ENCODE measurements at places on chromosomes 2 and 18.

GRCh38 chr2:177830881-177831386, 241.6 kb downstream of the PDE11A start:
- no peak overlapping the region for H3K4me3 ChIP-seq
- no peaks in the 10 kb centered on the region for H3K27me3 ChIP-seq
- H3K4me1 ChIP-seq = no peaks in the 10 kb centered on the region

- H3K36me3 ChIP-seq = peaks cover 5% of the 10 kb centered on the region
- no peaks in the 10 kb centered on the region for H3K4me1 ChIP-seq
- no peak overlapping the region for H3K4me3 ChIP-seq
- H3K27ac ChIP-seq = no peak overlapping the region
- no peak for DNase-seq
Measured at GRCh38 chr2:63792530-63792929, 49.2 kb upstream of the UGP2 start.

DNA sequence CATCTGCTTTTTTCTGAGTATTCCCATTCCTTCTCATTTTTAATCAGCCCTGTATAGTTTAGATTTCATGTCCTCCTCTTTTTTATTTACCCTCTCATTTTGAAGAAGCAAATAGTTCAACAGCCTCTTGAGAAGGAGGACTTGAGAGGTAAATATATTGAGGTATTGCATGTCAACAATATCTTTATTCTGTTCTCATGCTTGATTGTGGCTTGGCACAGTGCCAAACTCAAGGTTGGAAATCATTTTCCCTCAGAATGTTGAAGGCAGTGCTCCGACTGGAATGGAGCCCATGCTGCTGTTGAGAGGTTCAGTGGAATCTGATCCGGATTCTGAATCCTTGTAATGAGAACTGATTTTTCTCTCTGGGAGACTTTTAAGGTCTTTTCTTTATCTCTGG, 31.0 kb upstream of the GALNT3 start:
- H3K27me3 ChIP-seq = no peaks in the 10 kb centered on the region
- H3K4me3 ChIP-seq = no peak overlapping the region
- H3K4me1 ChIP-seq = peaks cover 22% of the 10 kb centered on the region
- no peak for DNase-seq
- H3K36me3 ChIP-seq = no peaks in the 10 kb centered on the region

DNA sequence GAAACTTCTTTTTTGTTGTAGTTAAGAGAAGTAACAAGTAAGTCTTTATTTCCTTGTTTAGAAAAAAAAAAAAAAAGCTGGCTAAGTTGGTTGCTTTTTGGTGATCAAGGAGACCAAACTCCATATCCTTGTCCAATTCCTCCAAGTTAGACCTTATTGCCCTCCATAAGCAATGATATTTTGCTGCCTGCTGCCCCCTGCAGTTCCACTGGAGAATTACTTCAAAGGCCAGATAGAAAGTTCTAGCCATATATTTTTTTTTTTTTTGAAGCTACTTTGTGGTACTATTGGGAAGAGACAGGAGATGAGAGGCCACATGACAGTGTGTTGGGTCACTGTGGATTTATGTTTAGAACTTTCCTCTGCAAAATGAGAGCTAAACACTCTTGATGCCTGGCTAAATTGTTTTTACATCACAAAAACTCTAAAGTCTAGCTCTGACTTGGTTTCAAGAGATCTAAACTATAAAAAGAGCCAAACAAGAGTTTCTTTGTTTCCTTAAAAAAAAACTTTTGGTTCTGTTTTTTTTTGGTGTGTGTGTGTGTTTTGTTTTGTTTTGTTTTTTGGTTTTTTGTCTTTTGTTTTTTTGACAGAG, 80.7 kb upstream of the RASGRP3 start:
- no peak overlapping the region for H3K27ac ChIP-seq
- H3K27me3 ChIP-seq = no peaks in the 10 kb centered on the region
- no peak overlapping the region for H3K4me3 ChIP-seq

DNA sequence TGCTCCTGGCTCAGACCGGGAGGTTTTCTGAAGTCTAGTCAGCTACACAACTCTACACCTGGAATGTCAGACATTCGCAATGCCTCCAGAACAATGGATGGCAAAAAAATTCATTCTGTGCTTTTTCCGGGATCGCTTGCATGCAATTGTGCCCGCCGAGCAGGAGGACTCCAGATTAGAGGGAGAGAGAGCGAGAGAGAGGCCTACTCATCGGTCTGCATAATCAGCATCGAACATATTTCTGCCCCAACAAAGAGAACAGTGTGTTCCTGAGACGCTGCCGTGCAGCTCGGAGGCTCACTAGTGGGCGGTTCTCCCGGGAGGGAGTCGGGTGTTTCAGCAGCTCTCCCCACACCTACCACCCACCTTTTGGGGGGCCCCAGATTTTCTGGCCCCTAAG, 117.1 kb downstream of the KLHL29 start:
- no peak for DNase-seq
- peaks cover 35% of the 10 kb centered on the region for H3K27me3 ChIP-seq

GRCh38 chr2:233350708-233351107, 3.6 kb upstream of the DGKD start:
- no peaks in the 10 kb centered on the region for H3K27me3 ChIP-seq
- peaks cover 61% of the 10 kb centered on the region for H3K4me1 ChIP-seq
- no peak for DNase-seq

DNA sequence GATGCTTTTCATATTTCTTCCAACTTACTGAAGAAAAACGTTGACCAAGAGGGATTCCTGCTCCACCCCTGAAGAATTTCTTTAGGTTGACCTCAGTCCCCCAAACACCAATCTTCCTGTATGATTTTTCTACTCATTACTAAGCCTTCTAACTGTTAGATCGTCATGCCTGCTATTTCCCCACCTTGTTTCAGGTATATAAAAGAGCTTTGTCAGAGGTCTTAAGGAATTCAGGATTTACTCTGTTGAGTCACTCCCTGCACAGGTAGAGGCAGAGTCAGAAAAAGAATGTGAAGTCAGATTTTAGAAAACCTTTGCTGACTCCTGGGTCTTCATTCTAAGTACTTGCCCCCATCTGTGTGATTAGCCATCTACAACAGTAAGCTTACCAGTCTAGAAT, 83.8 kb upstream of the NOSTRIN start:
- H3K27me3 ChIP-seq = no peaks in the 10 kb centered on the region
- peaks cover 12% of the 10 kb centered on the region for H3K4me1 ChIP-seq
- no peak overlapping the region for H3K27ac ChIP-seq

DNA sequence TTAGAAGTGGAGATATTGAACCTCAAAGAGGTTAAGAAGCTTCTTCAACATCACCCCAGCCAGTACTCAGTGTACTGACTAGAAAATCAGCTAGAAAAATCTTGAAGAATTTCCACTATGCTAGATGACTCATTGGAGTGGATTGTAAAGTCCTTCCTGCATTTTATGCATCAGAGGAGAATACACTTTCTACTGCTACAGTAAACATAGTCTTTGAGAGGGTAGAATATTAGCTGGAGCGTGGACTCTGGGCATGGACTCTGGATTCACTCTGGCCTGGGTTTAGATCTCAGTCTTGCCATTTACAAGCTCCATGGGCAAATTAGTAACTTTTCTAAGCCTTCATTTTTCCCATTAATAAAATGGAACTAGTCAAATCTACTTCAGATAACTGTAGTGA, 215.9 kb downstream of the IRS1 start:
- H3K27ac ChIP-seq = no peak overlapping the region
- peaks cover 24% of the 10 kb centered on the region for H3K27me3 ChIP-seq
- H3K36me3 ChIP-seq = no peaks in the 10 kb centered on the region
- DNase-seq = no peak
- H3K4me3 ChIP-seq = no peak overlapping the region

- H3K4me1 ChIP-seq = peaks cover 33% of the 10 kb centered on the region
- H3K36me3 ChIP-seq = peaks cover 5% of the 10 kb centered on the region
- peak; percentile 40 for DNase-seq
- H3K4me3 ChIP-seq = peak overlapping the region; percentile 55
- H3K27ac ChIP-seq = peak overlapping the region; percentile 89
Measured at GRCh38 chr2:97718051-97718882, 4.9 kb downstream of the ZAP70 start.

GRCh38 chr2:145411493-145411892, 891.6 kb upstream of the ZEB2 start:
- H3K36me3 ChIP-seq = peaks cover 8% of the 10 kb centered on the region
- peaks cover 49% of the 10 kb centered on the region for H3K4me1 ChIP-seq
- H3K4me3 ChIP-seq = peak overlapping the region; percentile 45
- H3K27ac ChIP-seq = peak overlapping the region; percentile 47
- H3K27me3 ChIP-seq = peaks cover 20% of the 10 kb centered on the region

GRCh38 chr18:62526098-62527025, 3.5 kb downstream of the ZCCHC2 start:
- H3K27ac ChIP-seq = peak overlapping the region; percentile 97
- no peaks in the 10 kb centered on the region for H3K27me3 ChIP-seq
- H3K4me3 ChIP-seq = peak overlapping the region; percentile 91
- peaks cover 43% of the 10 kb centered on the region for H3K4me1 ChIP-seq
- peak; percentile 70 for DNase-seq

- H3K27me3 ChIP-seq = no peaks in the 10 kb centered on the region
- H3K4me3 ChIP-seq = no peak overlapping the region
- no peak for DNase-seq
Measured at GRCh38 chr18:73985855-73986625, 161.6 kb downstream of the FBXO15 start.

GRCh38 chr2:191228333-191228732, 16.9 kb upstream of the MYO1B start:
- peaks cover 10% of the 10 kb centered on the region for H3K4me1 ChIP-seq
- H3K36me3 ChIP-seq = no peaks in the 10 kb centered on the region
- no peaks in the 10 kb centered on the region for H3K27me3 ChIP-seq
- no peak overlapping the region for H3K4me3 ChIP-seq

DNA sequence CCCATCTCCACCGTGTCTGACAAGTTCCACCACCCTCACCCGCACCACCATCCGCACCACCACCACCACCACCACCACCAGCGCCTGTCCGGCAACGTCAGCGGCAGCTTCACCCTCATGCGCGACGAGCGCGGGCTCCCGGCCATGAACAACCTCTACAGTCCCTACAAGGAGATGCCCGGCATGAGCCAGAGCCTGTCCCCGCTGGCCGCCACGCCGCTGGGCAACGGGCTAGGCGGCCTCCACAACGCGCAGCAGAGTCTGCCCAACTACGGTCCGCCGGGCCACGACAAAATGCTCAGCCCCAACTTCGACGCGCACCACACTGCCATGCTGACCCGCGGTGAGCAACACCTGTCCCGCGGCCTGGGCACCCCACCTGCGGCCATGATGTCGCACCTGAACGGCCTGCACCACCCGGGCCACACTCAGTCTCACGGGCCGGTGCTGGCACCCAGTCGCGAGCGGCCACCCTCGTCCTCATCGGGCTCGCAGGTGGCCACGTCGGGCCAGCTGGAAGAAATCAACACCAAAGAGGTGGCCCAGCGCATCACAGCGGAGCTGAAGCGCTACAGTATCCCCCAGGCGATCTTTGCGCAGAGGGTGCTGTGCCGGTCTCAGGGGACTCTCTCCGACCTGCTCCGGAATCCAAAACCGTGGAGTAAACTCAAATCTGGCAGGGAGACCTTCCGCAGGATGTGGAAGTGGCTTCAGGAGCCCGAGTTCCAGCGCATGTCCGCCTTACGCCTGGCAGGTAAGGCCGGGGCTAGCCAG, 1.2 kb downstream of the ONECUT2 start:
- H3K4me1 ChIP-seq = peaks cover 33% of the 10 kb centered on the region
- DNase-seq = no peak
- peak overlapping the region; percentile 92 for H3K27ac ChIP-seq
- peak overlapping the region; percentile 84 for H3K4me3 ChIP-seq
- H3K36me3 ChIP-seq = peaks cover 29% of the 10 kb centered on the region

DNA sequence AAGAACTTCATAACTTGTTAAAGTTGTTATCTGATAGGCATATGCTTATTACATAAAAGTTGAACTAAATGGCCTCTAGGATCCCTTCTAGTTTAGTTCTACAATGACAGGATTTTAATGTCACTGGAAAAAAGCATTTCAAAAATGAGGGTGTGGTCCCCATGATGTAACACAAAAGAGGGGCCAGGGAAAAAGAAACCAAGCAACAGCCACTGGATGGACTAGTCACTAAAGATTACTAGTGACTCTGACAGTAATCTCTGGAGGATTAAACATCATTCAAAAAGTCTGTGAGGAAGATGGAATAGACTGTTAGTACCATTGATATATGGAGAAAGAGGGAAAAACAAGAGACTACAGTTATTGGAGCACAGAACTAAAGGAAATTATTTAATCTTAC, 22.6 kb downstream of the SEPTIN10 start:
- no peaks in the 10 kb centered on the region for H3K4me1 ChIP-seq
- H3K36me3 ChIP-seq = no peaks in the 10 kb centered on the region
- H3K27me3 ChIP-seq = no peaks in the 10 kb centered on the region

- DNase-seq = no peak
- no peaks in the 10 kb centered on the region for H3K36me3 ChIP-seq
- H3K4me1 ChIP-seq = peaks cover 9% of the 10 kb centered on the region
Measured at GRCh38 chr18:45169610-45170009, 445.7 kb upstream of the SLC14A2 start.

GRCh38 chr2:149167001-149167780, 128.7 kb downstream of the LYPD6B start:
- no peak overlapping the region for H3K4me3 ChIP-seq
- peaks cover 3% of the 10 kb centered on the region for H3K36me3 ChIP-seq
- H3K27me3 ChIP-seq = peaks cover 51% of the 10 kb centered on the region
- DNase-seq = no peak

GRCh38 chr18:37235583-37235982, 330.0 kb downstream of the CELF4 start:
- H3K36me3 ChIP-seq = no peaks in the 10 kb centered on the region
- DNase-seq = no peak
- H3K27me3 ChIP-seq = peaks cover 4% of the 10 kb centered on the region

GRCh38 chr2:237280229-237280628, 133.7 kb downstream of the COL6A3 start:
- no peak for DNase-seq
- H3K27me3 ChIP-seq = peaks cover 7% of the 10 kb centered on the region
- no peaks in the 10 kb centered on the region for H3K4me1 ChIP-seq
- H3K27ac ChIP-seq = no peak overlapping the region

- peaks cover 42% of the 10 kb centered on the region for H3K4me1 ChIP-seq
- no peak for DNase-seq
- H3K27ac ChIP-seq = no peak overlapping the region
- H3K27me3 ChIP-seq = peaks cover 67% of the 10 kb centered on the region
Measured at GRCh38 chr2:8676191-8676920, 5.5 kb upstream of the ID2 start.

DNA sequence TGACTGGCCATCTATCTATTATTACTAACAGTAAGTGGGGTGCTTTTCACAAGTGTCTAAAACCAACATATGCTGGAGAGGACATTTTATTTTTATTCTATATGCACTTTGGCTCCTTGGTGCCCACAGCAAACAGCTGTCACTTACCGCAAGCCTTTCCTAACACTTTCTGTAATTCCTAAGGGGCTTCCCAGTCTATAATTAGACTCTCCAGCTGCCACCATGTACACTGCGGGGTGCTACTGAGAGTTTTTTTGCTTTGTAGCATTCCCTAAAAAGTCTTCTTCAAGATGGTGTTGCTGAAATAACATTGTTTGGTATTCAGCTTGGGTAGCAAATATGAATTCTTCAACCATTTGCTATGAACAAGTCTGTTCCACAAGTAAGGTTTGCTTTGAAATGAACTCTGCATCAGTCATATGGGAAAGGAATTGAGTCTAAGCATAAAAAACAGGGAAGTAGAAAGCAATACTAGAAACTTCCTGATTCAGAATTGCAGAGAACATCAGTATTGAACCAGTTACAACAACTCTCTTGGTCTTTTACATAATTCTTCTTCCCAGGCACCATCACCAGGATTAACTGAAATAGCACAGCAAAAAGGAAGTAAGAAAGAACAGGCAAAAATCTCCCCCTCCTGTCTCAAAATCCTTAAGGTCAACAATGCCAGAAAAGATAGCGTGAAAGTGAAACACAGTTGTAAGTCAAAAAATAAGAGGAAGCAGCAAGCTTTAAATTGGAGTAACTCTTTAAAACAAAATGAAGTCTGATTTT, 28.6 kb downstream of the EPB41L3 start:
- peak overlapping the region; percentile 61 for H3K4me3 ChIP-seq
- H3K27me3 ChIP-seq = peaks cover 15% of the 10 kb centered on the region
- H3K4me1 ChIP-seq = peaks cover 14% of the 10 kb centered on the region
- DNase-seq = no peak
- no peaks in the 10 kb centered on the region for H3K36me3 ChIP-seq

All from stimulated activated naive B cell treated with anti-CD40 and anti-IgM and Interleukin-4, amounts not matched to agents 10 μg/mL and 1 μg/mL and 100 μg/mL, for 72 hours (primary cell).